ENCODE measurements at places on chromosomes 16 and 17.

DNA sequence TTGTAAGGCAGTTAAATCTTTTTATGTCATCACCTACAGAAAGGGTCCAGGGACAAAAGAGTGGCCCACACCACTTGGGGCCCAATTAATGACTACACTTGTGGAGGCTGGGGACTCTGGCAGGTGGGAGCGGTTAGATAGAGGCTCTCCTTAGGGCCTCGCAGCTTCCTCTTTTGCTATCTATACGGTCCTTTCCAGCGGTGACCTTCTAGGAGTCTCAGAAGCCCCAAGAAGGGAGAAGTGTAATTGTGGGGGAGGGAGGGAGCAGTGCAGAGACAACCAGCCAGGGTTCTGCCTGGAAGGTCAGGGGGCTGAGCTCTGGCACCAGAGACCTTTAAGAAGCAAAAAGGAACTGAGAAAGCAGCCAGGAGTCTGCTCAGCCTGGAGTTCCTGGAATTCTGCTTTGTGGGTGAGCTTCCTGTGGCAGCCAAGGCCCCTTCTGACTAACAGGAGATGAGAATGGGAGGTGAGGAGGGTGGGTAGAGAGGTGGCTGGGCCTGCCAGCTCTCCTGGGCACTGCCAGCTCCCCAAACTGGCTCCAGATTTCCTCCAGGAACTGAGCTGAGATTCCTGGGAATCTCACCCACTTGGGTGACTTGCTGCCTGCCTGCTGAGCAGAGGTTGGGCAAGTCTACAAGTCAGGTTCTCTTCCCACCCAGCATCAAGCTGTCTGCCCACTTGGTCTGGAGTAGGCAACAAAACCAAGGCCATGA, 16.3 kb upstream of the MAP3K14 start:
- DNase-seq, result no peak

- no peak for DNase-seq
These were observed 13.5 kb downstream of the TMC6 start for GRCh38 chr17:78114831-78115723.

- no peak for DNase-seq
These were observed 8.2 kb downstream of the SPAG7 start for GRCh38 chr17:4959261-4959965.

GRCh38 chr17:76528528-76529223, 8.8 kb downstream of the CYGB start:
- DNase-seq, result no peak

- no peak for DNase-seq
These were observed 24.8 kb downstream of the TMEM114 start for GRCh38 chr16:8565498-8565897.

- DNase-seq, result no peak
These were observed 670 bp downstream of the RPS2 start for GRCh38 chr16:1963806-1964505.

DNA sequence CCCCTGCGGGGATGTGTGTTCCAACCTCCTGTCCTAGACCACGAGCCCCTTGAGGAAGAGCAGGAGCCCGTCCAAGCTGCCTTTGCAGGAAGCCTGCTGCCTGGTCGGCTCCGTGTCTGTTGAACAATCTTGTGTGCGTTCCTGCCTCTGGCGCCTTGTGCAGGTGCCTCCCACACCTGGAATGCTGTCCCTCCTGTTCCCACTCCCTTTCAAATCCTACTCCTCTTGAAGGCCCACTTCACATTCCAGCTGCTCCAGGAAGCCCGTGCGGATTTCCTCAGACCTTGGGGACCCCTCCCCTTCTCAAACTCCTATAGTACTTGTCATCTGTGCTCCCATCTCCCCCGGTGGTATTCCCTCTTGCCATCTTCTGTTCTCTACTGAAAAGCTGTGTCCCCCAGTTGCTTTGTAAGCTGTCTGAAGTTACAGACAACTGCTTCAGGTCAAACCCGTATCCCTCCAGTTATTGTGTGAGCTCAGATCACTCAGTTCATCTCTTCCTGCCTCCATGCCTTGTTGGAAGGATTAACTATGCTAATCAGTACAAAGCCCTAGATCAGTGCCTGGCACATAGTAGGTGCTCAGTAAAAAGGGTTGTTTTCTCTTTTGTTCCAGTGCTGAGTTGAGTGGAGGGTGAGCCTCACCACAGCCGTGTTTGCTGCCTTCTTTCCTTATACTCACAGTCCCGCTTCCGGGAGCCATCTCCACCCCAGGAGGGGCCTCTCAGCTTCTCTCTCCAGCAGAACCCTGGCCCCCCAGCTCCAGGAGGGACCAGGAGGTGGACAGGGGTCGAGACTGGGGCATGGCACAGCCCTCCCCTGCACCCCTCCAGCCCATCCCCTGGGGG, 241.8 kb upstream of the CIBAR2 start:
- DNase-seq, result no peak

DNA sequence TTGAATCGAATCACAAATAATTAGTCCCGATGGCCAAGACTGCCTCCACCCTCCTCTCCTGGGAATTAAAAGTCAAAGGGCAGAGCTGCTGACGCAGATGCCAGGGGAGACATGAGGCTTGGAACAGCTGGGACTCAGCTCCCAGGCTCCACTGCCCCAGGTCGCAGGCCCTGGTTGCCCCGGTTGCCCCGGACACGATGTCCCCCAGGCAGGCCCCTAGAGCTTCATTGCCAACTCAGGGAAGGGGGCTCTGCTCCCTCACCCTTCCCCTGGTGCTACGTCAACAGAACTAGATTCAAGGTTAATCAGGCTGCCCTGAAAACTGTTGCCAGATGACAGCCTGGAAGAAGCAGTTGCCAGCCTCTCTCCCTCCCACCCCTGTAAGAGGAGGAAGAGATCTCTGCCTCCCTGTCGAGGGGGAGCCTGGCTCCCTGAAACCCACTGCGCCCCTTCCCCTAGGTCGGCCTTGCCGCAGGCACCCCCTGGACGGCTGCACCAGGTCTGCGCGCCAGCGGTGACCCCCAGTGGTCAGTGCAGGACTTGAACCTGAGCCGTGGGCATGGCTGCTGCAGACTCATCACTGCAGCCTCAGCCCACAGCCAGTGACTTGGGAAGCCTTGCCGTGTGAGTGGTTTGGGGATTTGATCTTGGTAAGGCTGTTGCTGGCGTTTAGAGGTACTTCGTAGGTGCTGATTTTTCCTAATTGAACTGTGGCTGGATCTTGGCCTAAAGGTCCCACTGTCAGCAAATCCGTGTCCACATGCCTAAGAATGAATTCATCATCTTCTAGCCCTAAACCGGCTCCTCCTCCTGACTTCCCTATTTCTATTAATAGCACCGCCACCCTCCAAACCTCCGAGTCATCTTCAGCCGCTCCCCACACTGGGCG, 84.1 kb upstream of the TOB1 start:
- DNase-seq, result peak; percentile 29

- DNase-seq, result no peak
These were observed 4.5 kb upstream of the HEXIM1 start for GRCh38 chr17:45143767-45144198.

DNA sequence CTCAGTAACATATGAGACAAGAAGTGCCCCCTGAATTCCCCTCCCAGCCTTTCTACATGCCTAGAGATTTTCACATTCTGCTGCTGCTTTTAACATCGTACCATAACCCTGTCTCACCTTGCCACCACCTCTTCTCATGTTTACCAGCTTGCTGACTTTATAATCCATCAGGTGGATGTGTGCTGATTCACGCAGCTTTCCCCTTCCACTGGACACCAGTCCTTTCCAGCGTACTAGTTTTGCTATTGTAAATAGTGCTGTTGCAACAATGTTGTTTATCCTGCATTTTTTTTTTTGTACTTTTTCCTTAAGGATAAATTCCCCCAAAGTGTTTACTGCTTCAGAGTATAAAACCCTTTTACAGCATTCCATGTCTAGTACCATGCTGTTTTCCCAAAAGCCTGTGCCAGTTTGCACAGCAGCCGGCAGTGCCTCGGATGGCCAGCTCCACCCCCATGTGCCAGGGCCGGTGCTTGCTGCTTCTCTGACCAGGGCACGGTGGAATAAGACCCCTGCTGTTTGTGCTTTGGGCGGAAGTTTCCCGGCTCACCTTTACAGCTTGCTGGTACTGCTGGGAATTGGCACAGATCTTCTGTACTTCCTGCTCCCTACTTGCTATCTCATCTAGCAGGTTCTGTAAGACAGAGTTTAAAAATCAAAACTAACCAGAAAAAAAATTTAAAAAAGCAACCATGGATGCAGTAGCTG, 41.3 kb downstream of the UBN1 start:
- no peak for DNase-seq

GRCh38 chr17:41653421-41653820, 29.0 kb upstream of the KRT17 start:
- no peak for DNase-seq

DNA sequence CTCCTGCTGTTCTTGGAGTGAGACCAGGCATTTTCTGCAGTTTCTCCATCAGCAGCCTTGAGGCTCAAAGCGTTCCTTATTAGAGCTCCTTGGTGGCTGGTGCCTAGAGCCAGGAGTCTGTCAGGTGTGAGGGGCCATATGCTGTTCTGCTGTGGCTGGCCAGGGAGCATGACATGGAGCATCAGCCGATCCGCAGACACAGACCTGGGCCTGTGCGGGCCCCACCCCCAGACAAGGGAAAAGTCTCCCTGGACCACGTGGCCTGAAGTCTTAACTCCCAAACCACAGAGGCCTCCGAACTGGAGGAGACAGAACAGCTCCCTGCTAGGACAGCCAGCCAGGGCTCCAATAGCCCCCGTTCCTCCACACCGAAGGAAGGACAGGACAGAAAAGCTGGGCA, 162.7 kb upstream of the CIBAR2 start:
- DNase-seq, result no peak

DNA sequence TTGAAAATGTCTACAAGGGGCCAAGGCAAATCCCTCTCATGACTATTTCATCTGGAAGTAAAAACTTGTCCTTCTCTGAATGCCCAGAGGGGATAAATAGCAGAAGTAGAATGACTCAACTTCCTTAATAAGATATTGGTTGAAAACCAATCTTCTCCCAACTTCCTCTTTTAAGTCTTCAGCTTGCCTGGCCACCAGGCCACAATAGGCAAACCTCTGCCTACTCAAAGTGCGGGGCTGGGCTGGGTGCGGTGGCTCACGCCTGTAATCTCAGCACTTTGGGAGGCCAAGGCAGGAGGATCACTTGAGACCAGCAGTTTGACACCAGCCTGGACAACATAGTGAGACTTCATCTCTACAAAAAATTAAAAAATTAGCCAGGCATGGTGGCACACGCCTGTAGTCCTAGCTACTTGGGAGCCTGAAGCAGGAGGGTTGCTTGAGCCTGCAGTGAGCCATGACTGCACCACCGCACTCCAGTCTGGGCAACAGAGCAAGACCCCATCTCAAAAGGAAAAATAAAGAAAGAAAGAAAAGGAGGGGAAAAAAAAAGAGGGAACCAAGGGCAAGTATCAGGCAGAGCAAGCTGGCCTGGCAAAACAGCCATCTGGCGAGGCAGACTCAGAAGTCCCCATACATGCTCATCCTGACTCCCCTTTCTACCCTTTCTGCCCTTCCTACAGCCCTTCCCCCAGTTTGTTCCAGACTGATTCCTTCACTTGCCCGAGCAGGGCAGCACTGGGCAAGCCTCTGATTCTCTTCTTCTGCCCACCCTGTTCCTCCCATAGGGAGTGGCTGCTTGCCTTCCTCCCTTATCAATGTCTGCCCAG, 20.6 kb downstream of the MAP3K14 start:
- no peak for DNase-seq

DNA sequence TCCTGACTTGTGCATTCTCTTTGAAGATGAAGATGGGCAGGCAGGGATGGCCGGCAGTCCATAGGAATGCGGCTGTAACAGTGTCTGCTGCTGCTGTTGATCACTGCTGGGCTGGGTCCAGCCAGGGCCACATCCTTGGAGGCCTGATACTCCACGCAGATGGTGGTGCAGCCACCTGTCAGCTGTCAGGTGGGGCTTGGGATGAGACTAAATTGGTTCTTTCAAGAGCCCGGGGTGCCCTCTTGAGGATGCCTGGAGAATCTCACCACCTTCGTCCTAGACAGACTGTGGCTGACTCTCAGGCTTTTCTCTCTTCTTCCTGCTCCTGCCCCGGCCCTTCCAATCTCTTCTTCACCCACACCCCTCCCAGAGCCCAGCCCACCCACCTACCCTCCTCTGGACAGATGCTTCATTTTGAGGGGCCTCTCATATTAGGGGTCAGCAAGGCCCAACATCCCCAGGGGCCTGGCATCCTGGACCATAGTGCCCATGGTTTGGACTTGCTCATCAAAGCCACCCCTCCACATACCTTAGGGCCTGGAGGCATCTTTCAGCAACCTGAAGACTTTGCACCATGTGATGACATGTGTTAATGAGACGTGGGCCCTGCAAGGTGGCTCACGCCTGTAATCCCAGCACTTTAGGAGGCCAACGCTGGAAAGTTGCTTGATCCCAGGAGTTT, 19.1 kb downstream of the OSBPL7 start:
- peak; percentile 27 for DNase-seq

GRCh38 chr16:61862221-61863155, 173.8 kb downstream of the CDH8 start:
- DNase-seq, result no peak

- DNase-seq, result no peak
These were observed 70.6 kb downstream of the MARCHF10 start for GRCh38 chr17:62737513-62737912.

DNA sequence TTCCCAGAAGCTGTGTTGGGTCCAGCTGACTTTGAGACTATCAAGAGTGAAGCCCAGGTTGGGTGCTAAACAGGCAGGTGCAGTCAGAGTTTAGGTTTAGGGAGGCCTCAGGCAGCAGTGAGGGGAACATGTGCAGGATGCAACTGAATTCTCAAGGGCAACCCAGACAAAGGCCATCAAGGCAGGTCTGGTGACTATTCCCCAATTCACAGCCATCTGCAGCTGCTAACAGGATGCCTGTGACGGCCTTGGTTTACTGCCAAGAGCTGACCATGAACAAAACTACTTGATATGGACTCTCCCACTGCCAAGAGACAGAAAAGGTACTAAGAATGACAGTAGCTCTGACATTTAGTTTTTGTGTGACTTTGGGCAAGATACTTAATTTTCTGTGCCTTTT, 45.2 kb upstream of the BCAR1 start:
- DNase-seq, result no peak

DNA sequence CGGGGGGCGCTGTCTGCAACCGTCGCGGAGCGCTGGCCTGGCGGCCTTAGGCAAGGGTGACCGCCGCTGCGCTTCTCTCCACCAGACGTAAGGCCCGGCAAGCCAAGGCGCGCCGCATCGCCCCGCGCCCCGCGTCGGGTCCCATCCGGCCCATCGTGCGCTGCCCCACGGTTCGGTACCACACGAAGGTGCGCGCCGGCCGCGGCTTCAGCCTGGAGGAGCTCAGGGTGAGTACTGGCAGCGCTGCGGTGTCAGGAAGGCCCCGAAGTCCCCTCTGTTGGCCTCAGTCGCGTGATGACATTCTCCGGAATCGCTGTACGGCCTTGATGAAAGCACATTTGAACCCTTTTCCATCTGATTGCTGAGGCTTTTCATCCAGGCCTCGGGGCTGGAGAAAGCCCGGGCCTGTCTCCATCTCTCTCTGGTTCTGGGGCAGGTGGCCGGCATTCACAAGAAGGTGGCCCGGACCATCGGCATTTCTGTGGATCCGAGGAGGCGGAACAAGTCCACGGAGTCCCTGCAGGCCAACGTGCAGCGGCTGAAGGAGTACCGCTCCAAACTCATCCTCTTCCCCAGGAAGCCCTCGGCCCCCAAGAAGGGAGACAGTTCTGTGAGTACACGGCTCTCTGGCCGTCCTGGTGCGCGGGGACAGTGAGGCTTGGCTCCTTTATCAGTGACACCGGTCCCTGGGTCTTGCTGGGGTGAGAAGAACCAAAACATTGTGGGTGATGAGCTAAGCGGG, 831 bp downstream of the RPL13 start:
- DNase-seq, result no peak

Data from stimulated activated CD4-positive, alpha-beta T cell treated with anti-CD3 and anti-CD28 coated beads, Interleukin-15, amount 100 ng/mL, for 1 hour (primary cell).